ENCODE measurements at places on chromosomes 7 and 10.

DNA sequence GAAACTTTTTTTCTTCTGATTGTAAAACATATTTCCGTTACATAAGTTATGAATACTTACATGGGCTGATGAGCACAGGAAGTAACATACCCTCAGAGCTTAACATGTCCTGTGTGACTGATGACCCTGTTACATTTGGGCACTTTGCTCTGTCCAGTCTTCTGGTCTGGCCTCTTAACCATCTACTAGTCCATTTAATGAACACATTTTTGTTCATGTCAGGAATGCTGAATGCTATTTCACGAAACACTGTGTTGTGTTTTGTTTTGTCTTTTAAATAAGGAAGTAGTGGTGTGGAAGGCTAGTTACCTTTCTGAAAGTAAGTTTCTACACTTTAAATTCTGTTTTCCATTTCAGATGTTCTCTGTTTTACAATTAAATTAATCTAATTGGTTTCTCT, 77.7 kb downstream of the RBM33 start:
- DNase-seq = no peak

DNA sequence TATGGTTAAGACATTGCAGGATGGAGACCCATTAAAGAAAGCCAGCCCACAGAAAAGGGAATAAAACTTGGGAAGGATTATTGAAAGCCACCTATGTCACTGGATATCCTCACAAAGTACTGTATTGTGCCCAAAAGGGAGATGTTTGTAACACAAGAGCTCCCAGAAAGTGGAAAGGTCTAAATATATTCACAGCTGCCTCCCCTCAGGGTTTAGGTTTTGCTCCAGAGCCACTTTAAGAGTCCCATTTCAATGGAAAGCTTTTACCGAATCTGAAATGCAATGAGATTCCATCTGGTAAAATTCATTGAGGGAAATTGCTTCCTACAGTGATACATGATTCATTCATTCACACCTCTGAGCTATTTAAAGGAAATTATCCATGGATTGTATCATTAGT, 176.4 kb downstream of the XPNPEP1 start:
- no peak for DNase-seq

DNA sequence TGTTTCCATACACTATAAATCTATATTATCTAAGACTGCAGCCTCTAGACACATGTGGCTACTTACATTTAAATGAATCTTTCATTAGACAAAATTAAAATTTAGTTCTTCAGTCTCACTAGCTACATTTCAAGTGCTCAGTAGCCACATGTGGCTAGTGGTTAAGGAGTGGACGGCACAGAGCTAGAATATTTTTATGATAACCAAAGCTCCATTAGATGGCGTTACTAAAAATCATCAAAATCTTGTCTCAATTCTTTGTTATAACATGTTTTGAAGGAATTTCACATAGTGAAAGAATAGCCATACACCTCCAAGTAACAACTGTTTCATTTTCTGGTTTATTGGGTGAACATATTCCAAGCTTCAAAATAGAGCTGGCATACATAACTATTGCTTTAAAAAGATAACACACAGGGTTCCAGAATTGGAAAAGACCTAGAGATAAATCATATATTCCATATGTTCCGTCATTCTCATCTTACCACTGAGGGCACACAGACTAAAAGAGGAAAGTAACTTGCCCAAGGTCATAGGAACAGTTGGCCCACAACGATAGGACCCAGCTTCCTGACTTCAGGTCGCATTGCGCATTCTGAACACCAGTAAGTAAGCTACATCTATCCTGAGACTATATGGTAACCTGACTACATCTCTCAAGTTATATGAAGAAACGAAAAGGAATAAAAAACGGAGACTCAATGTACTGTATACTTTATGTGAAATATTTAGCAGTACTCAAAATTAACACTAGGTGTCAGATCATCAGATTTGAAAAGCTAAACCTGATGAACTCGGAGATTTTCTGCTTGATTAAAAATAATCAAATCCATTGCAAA, 66.6 kb downstream of the CAV1 start:
- no peak for DNase-seq

DNA sequence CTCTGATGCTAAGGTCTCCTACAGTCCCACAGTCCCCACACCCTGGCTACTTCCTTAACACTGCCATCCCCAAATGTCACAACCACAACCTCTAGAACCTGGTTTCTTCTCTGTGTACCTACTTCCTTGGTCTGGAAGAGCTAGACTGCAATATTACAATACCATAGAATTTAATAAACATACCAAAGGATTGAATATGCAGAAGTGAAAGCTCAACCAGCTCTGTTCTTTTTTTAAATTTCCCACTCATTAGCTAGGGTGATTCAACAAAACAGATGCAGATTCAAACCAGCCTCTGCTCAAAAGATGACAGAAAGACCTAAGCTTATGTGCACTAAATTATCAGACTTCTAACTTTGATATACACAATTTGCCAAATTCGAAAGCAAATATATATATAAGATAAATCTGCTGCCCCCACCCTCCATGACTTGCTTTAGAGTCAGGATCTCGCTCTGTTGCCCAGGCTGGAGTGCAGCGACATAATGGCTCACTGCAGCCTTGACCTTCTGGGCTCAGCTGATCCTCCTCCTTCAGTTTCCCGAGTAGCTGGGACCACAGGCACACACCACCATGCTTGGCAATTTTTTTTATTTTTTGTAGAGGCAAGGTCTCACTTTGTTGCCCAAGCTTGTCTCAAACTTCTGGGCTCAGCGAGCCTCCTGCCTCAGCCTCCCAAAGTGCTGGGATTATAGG, 212.6 kb downstream of the CHCHD3 start:
- DNase-seq = no peak

DNA sequence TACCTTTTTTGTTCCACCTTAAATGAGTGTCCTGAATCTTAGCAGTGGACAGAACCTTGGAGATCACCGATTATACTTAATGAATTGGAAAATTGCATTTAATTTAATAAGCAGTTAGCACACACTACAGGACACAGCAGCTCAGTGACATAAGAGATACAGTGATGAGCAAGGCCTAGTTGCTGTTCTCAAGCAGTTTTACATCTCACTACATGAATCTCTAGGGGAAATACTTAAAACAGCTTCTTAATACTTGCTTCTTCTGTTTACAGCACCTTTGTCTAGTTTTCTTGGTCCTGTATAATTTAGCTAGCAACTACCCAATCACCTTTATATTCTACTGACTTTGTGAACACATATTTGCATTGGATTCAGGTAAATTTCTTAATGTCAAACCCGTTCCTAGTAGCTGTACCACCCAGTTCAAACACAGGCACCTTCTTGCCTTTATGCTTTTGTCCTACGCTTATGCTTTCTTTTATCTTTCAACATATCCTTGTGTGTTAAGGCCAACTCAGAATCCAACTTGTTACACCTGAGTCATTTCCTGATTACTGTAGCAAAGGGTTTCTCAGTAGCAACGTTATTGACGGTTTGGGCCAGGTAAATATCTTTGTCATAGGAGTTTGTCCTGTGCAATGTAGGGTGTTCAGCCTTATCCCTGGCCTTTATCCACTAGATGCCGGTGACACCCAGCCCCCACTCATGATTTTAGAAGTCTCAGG, 1.8 kb downstream of the STAM start:
- DNase-seq = no peak

DNA sequence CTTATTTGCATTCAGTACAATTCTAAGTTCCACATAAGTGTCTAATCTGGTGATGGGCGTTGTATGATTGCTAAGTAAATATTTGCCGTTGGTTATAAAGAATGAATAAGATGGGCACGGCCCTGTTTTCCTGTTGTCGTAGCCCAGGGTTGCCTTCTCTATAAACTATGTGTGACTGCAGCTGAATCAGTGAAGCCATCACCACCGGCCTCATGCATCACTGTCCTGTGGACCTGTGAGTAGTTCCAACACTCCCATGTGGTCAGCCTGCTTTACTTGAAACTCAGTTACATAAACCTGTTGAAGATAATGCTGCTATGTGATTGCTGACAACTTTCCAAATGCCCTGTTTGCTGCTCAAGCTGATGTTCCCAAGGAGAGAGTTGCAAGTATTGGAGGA, 21.6 kb upstream of the KLF6 start:
- no peak for DNase-seq

DNA sequence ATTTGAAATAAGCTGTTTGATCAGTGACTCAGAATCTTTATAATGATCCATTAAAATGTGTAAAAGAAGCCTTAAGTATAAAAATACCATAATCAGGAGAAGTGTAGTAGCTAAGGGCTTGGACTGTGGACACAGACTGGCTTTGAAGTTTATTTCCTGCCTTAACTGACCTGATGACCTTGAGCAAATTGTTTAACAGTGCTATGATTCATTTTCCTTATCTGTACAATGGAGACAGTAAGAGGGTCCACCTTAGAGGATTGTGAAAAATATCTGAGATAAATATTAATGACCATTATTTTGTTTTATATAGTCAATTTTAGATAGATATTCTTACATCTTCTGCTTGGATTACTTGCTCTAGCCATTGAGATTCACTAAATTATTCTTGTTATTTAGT, 13.3 kb upstream of the RPA3 start:
- no peak for DNase-seq

DNA sequence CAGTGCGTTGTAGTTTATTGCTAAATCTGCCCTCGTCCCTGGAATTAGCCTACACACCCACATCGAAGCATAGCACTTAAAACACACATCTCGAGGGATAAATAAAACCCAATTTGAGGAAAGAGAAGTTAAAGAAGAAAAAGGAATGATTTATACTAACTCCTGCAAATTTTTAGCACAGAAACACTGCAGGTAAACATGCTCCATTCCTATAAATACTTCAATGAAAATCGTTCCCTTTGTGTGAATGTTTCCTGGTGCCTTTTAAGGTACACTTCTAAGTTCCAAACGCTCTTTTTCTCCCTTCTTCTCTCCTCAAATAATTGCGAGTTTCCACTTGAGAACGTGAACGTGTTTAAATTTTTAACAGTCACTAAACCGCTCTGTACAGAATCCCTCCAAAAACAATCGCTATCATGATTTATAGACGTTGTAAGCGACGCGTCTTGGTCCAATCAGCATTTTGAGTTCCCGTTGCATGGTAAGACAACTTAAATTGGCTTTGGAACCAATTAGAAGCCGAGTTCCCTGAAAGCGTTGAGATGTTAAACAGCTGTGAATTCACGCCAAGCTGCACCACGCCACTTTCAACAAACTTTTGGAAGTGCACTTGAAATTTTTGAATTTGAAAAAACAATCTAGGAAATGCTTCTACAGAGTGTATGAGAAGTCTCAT, 12.5 kb upstream of the EBLN1 start:
- DNase-seq = no peak

GRCh38 chr7:41698726-41699125, 4.2 kb downstream of the INHBA start:
- DNase-seq = no peak

DNA sequence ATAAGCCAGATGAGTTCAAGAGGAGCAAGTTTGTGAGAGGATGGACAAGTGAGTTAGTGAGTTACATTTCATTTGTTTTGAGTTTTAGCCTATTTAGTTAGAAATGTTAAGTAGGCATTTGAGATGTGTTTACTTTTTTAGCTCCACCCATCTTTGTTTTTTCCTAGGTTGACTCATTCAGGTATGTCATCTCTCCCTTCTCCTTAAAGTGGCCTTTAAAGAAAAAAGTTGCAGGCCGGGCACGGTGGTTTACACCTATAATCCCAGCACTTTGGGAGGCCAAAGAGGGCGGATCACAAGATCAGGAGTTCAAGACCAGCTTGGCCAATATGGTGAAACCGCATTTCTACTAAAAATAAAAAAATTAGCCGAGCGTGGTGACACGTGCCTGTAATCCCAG, 71.2 kb downstream of the BMPR1A start:
- no peak for DNase-seq

DNA sequence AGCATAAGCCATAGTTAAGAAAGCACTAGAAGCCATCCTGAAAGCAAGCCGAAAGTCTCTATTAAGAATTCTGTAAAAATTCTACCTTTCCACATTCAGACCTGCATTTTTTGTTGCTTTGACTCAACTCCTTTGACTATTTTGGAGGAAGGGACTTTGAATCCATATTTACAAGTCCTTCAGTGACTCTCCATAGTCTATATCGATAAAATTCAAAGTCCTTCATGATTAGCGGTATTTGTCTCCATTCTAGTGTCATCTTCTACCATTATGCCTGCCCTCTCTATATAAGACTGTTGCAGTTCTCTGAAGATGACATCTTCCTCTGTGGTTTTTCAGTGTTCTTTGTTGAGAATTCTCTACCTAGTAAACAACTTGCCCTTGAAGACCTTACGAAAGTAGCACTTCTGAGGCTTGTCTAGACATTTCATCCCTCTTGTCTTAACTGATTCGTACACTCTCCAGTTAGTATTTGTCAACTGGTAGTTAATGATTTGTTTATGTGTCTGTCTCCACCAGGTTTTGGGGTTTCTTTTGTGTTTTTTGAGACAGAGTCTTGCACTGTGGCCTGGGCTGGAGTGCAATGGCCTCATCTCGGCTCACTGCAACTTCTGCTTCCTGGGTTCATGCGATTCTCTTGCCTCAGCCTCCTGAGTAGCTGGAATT, 1.7 kb downstream of the CCSER2 start:
- DNase-seq = no peak

DNA sequence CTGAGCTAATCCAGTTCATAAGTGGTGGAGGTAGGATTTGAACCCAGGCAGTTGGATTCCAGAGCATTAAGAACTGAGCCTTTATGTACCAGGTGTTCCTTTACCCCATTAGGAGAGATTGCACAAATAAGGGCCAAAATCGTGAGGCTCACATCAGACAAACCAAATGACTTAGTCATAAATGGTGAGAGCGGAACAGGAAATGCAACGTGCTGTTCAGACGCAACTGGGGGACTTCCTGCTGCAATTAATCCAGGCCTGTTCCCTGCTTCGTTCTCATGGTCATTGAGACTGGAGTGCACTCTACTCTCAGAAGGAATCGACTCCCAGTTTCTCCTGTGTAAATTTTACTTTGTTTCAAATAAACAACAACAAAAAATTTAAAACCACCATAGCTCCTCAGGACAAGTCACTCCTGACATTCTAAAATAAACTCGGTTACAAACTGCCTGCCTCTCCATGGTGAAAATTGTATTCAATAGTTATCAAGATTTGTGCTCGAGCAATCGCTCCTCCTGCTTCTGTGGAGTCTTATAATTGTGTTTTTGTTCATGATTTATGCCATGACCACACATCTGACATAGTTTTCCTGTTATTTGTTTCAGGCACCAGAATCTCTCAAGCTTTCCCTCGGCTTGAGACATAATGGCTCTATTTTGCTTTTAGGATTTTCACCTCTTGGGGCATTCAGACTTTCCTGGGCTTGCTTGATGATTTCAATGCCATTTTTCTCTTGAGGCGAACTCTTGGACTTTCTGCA, 115.3 kb upstream of the BMPER start:
- no peak for DNase-seq

DNA sequence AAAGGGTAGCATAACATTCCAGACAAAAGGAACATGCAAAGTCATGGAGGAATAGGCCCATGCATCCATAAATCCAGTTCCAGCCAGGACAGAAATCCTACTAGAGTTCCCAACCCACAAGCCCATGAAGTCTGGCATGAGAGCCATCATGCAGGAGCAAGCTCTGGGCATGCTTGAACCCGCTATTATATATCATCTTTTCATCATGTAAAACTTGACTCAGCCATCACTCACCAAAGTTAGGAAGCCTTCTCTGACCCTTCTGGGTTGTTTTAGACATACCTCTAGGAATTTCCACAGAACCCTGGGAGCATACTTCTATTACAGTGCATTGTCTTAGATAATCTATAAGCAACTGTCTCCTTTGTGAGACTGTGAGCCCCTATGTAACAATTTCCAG, 293.0 kb upstream of the NPSR1 start:
- DNase-seq = no peak

Measured in nucleus accumbens (tissue), 56 donors.